ENCODE measurements at places on chromosomes 16 and 17.

- no peak for DNase-seq
Observed at GRCh38 chr17:48513097-48513496, 17.7 kb downstream of the HOXB1 start.

GRCh38 chr17:27502526-27503324 is 46.5 kb downstream of the KSR1 start:
- DNase-seq, result no peak

- DNase-seq, result no peak
Observed at GRCh38 chr16:11280616-11281522, at the start of gene PRM1. Gene PRM1 (minus strand): TSS chr16:11281330. CDS start chr16:11281238, 92 bp downstream.

- DNase-seq, result no peak
Observed at GRCh38 chr17:63247706-63248105, 198.4 kb downstream of the CYB561 start.

DNA sequence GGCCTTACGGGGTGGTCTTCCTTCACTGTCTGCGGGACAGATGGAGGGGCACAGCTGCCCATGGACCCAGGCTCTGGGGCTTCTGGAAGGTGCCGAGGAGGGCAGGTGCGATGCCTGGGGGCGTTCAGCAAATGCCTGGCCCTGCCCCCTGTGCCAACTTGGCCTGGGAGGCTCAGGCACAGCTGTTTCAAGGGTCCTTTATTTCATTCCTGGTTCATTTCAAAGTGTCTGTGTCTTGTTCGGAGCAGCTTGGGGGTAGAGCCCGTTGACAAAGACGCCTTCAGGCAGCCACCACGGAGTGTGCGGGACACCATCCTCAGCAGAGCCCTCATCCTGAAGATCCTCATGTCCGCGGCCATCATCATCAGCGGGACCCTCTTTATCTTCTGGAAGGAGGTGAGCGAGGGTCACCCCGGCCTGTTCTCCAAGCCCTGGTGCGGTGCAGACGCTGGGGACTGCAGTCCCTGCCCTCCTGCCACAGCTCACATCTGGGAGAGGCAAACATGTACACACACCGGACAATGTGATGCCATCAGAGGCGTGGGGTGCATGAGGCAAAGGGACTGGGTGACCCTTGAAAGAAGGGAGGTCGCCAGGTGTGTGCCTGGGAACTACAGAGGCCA is 43.9 kb downstream of the MEAK7 start:
- no peak for DNase-seq

DNA sequence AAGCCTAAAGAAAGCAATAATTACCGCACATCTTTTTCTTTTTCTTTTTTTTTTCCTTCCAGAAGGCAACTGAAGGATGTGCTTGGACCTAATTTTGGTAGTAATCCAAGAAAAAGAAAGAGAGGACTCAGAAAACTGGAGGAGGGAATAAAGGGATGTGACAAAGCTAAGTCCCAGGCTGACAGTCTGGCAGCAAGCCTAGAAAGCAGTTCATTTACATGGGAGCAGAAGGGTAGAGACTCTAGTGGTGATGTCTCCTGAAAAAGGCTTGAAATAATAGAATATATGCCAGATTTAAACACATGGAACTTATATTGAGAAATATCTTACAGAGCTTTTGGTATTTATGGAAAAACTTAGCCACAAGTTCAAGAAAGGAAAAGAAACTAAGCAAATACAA is 101.0 kb upstream of the SHISA6 start:
- peak; percentile 36 for DNase-seq

DNA sequence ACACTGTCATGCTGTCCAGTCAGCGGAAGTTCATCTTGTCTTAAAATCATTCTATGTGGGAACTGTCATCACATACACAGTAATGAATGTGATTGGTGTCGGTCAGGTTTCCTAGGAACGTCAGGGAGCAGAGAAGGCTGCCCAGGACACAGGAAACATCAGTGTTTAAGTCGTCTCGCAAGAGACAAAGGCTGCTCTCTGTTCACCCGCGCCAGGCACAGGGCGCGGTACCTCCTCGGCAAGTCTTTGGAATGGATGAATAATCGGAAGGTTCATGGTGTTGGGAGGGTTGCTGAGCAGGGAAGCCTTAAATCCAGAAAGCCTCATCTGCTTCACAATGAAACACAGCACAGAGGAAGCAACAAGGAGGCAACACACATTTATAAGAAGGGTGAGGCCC is 148.2 kb downstream of the CPPED1 start:
- DNase-seq, result no peak

DNA sequence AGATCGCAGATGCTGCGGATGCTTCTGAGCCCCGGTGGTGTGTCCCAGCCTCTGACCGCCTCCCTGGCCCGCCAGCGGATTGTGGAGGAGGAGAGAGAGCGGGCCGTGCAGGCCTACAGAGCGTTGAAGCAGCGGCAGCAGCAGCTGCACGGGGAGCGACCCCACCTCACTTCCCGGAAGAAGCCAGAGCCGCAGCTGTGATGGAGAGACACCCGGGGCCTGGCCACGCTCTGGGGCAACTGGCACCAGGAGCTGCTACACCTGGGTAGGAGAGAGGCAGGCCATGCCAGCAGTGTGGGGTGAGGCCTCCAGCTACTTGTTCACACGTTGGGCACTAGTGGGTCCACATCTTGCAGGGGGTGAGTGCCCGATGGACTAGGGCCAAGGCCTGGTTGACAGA is 6.0 kb downstream of the CCDC137 start:
- DNase-seq, result no peak

GRCh38 chr17:51354936-51355335 is 94.6 kb downstream of the UTP18 start:
- DNase-seq, result no peak

DNA sequence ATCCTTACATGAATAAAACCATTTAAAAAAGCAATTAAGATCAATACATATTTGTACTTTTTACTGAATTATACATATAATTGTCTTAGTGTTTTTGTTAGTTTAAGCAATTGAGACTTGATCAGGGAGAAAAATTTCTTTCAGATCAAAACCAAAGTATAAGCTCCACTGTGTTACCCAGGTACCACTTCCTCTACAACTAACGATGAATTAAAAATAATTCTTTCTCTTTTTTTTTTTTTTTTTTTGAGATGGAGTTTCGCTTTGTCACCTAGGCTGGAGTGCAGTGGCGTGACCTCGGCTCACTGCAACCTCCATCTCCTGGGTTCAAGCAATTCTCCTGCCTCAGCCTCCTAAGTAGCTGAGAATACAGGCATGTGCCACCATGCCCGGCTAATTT is 6.8 kb downstream of the FBXO47 start:
- DNase-seq, result no peak

- no peak for DNase-seq
Observed at GRCh38 chr16:47026947-47027346, 53.5 kb upstream of the DNAJA2 start.

GRCh38 chr16:49619811-49620157 is 236.1 kb downstream of the ZNF423 start:
- DNase-seq, result no peak

GRCh38 chr16:1363501-1364041 is 11.8 kb downstream of the GNPTG start:
- DNase-seq, result no peak

DNA sequence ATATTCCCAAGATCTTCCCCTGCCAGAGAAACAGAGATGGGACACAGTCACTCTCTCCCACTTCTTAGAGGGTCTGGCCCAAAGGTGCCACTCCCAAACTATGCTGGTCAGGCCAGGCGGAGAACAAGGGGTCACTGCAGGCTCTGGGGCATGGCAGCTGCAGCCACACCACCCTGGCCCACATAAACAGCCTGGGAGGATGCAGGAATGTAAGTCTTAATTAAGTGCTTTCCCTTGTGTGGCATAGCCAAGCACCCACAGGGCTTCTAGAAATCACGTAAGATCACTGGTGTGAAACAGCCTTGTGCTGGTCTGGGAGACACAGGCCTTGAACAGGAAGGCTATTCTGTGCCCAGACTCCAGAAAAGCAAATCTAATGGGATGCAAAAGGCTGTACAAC is 31.5 kb downstream of the ABCC12 start:
- DNase-seq, result no peak

DNA sequence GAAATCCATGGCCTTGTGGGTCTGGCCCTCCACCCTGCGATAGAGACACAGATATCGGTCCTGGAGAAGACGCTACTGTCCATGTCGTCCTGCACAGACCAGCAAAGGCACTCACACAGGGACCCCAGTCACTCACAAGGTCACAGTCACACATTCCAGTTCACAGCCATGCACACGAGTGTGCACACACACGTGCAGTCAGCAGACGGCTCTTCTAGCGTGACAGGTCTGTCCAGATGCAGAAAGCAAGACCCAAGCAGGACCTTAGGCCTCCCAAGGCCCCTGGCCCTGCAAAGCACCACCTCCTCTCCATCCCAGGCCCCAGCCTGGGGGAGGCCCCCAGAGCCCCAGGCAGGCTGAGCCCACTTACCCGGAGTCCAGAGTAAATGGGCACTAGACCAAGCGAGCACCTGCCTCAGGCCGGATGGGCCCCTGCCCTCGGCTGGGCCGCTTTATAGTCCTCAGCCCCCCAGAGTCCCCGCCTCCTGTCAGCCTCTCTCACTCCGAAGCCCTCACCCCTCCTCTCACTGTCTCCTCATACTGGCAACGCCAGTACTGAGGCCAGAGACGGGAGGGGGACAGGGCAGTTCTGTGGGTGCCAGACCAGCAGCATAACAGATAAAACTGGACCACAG is at the start of gene PPY:
PPY (minus strand) TSS at position 426 of the 635 bp plus-strand sequence. CDS start 822 bp downstream, outside the sequence.
- no peak for DNase-seq

- DNase-seq, result no peak
Observed at GRCh38 chr17:72565006-72565405, 444.2 kb downstream of the SOX9 start.

Measured in DMS 273 treated with DMSO at 0.1 percent for 48 hours (cell line).